Nucleus accumbens (tissue), 56 donors: ENCODE measurements at places on chromosomes 2 and 18.
A peak's percentile ranks its signal among the peaks of the same experiment; 100 is the strongest.

- DNase-seq, result no peak
Observed at GRCh38 chr18:24791751-24792545, 331.5 kb downstream of the HRH4 start.

- no peak for DNase-seq
Observed at GRCh38 chr2:223076573-223076972, 24.6 kb downstream of the KCNE4 start.

- no peak for DNase-seq
Observed at GRCh38 chr18:57154191-57154830, 7.4 kb downstream of the BOD1L2 start.

DNA sequence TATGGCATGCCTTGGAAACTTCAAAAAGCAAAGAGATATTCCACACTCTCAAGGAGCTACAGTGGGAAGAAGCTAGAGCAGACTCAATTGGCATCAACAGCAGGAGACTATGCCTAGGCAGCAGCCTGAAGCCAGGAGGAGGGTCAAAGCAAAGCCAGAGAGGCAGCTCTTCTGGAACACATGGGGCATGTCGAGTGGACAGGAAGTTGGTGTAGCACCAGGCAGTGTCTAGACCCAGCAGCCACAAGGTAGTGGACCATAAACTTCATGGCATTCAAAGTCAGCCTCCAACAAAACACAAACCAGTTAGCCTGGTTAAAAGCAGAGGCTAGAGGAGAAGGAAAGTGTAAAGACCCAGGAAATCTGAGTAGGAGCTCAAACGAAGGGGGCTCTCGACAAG is 311.2 kb upstream of the PKDCC start:
- no peak for DNase-seq

DNA sequence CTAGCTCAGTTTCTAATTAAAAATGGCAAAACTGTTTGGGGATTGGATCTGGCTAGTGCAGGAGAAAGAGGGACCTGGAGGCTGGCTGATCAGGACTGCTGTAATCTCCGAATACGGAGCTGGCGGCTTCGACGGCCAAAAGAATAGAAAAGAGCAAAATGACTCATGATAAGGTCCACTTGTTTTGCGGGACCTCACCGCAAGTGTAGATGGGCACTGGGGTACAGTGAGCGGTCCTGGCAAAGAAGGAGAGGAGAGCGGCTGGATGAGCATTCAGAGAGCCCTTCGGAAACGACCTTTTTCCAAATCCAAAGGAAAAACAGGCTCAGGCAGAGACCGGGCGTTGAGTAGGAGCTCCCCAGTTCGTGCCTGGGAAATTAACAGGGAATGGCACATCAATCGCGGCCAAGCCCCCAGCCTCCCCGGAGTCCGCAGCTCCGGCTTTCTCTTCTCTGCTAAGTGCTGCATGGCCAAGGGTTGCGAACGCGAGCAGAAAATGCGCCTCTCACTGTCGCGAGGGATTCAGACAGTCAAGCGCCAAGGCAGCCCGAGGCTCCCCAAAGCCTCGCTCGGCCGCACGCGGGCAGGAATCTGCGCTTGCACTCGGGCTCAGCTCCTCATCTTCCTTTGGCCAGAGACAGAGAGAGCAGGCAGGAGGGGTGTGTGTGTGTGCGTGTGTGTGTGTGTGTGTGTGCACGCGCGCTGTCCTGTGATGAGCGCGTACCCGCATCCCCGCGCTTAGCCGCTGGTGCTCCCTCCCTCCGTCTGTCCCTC is 1.8 kb downstream of the DCC start:
- DNase-seq, result peak; percentile 56

DNA sequence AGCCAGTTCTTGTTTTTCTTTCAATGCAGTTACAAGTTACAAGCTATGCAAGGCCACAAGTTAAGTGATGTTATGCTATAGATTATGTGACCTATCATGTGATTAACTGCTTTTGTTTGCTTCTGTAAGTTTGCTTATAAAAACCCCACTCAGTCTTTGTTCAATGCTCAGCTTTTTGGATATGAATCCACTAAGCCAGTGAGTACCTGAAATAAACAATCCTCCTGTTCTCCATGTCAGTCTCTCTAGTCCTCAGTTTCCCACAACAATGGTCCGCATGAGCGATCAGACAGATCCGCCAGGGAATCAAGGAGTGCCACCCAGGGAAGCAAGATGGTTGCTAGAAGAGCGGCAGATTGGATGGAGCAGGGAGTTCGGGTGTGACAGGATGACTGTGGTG is 30.7 kb upstream of the ZNF236 start:
- DNase-seq, result no peak

DNA sequence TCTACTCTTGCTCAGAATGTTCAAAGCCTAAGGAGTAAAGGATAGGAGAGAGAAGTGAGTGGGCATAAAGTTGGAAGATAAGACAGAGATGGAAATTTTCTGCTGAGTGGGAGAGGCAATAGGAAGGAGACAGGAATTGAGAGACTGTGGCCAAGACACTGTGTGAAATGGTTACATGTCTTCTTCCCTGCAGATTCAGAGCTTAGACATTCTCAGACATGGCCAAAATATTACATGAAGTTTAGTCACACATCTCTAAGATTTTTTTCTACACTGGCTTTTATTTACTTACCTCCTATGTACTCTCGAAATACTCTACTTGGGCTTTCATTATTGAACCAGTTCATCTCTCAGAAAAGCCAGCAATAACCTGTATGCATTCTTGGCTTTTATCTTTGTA is 363.0 kb upstream of the FANCL start:
- no peak for DNase-seq

GRCh38 chr2:240431271-240431660 is 4.2 kb upstream of the GPC1 start:
- no peak for DNase-seq

DNA sequence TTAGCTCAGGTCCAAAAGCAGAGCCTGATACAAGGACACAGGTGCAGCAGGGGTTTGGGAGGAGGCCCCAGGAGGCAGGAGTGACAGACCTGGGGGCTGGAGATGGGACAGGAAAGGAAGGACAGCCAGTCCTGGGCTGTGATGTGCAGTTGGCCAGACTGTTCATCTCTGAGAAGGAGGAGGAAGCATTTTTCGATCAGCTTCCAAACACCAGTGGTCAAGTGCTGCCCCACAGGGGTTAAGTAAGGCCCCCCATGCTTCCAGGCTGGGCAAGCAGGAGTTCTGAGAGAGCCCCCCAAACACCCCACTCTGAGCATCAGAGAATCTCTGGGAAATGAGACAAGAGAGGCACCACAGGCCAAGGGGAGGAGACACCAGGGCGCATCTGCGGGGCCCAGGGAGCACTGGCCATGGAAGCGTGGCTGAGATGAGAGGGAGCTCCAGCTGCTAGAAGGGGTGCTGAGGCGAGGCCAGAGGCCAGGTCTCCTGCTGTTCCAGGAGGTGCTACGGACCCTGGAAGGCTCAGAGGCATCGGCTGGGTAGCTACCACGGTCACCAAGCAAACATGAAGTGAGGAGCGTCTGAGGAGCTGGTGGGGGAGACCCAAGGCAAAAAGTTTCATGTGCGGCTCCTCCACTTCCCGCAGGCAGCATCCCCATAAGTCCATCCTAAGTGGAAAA is 5.6 kb upstream of the HDAC4 start:
- DNase-seq, result no peak

DNA sequence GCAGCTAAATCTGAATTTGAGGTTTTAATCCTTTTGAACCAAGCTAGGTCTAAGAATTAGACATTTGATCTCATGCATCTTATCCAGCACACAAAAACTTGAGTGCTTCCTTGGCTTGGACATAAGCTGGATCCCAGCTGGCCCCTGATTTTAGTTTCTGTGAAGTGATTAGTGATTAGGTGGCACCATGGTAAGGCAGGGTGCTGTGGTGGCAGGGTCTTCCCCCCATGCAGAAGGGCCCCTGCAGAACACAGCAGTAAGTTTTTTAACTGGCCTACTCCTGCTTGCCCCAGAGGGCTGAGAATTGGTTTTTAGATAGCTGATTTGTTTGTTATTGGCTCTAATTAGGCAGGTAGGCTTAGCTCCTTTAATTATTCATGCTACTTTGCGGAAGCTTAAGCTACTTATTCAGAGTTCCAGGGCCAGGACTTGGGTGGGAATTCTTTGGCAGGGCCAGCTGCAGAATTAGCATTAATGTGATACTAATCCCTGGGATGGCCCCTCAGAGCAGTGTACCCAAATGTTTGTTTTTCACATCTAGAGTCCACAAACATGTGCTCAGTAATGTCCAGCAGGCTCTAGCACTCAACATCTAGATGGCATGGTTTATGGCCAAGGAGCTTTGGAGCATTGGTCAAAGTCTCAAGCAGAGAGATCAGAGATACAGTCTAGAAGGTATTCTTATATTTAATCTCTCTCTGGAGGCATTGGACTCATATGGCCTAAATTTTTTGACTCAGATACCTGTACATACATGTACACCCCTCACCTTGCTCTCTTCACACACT is 99.6 kb downstream of the FMNL2 start:
- no peak for DNase-seq

- DNase-seq, result no peak
Observed at GRCh38 chr2:174059178-174059883, 94.2 kb upstream of the SP3 start.

- no peak for DNase-seq
Observed at GRCh38 chr2:79770926-79771325, 258.1 kb downstream of the CTNNA2 start.

DNA sequence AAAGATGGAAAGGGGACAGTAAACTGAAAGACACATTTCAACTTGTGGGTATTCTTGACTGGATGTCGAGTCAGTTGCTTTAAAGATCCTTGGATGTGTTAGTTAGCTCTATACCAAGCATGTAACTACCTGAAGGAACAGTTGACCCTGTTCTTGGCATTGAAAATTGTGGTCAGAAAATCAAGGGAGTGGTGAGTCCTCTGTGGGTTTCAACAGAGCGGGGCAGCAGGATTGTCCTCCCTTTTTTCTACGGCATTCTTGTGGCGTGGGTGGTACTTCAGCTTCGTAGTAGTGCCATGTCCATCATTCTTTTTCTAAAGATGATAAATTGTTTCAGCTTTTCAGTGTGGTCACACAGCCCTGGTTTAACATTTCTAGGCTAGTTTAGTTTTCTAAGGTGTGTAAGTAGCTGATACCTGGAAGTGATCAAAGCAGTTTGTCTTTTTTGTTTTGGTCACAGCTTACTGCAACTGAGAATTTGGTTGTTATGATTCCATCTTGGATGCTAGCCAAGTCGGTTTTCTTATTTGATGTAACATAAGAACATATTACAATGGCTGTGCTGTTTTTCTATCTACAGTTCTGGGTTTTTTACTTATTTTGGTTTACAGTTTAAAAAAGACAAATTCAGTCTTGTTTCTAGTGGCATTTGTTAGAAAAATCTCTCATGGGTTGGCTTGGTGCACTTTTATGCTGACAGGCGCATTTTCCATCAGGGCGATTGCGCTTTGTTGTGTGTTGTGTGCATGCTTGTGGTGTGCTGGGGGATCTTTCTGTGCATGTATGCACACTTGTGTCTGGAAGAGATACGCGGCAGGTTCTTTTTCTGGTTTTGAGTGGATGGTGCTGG is 84.7 kb downstream of the ZNF407 start:
- DNase-seq, result no peak

DNA sequence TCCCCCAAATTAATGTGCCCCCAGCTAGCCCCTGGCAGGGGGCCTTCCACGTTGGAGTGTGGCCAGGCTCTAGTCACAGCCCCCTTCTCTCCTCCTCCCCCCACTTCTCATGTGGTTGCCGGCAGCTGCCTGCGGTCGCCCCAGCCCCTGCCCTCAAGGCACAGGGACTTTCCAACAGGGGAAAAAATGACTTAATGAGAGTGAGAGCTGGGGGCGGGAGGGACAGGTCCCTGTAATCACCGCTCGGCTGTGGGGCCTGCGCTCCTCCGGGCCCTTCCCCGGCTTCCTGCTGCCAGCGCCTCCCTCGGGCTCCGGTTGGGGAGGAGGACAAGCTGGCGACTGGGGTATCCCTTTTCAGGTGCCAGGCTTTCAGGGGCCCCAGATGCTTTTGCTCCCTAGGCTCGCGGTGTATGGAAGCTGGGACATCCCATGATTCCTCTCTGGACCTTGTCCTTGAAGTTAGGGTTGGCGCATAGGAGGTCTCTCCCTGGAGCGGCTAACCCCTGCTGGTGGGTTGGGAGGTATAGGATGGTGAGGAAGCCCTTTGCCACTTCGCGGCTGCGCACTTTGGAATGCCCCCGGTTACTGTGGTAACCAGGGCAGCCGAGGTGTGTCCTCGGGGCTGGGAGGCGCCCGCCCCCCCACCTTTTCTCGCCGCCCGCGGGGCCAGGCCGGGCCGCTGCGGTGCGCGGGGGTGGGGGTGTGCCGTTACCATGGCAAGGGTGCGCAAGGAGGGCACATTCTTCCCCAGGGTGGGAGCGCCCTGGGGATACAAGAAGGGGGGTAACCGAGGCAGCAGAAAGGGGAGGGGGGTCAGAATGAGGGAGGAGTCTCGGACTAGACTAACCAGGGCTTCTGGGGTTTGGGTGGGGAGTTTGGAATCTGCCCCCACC is 16.1 kb downstream of the WNT10A start:
- peak; percentile 37 for DNase-seq

GRCh38 chr2:72984172-72984671 is 66.9 kb downstream of the EMX1 start:
- DNase-seq, result no peak

DNA sequence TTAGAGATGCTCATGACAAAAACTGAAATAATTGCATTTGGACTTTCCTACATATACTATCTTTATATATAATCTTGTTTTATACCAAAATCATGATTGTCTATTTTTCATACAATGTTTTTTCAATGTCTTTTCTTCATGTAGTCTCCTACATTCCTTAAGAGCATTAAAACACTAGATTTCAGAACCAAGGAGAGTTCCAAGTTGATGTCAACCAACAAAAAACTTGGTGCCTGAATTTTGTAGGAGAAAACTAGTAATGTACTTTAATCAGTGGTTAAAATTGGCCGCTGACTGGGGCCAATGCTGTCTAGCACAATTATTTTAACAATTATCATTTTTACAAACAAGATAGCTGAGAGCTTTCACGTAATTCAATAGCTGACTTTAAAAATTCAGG is 678.8 kb downstream of the DCC start:
- no peak for DNase-seq

DNA sequence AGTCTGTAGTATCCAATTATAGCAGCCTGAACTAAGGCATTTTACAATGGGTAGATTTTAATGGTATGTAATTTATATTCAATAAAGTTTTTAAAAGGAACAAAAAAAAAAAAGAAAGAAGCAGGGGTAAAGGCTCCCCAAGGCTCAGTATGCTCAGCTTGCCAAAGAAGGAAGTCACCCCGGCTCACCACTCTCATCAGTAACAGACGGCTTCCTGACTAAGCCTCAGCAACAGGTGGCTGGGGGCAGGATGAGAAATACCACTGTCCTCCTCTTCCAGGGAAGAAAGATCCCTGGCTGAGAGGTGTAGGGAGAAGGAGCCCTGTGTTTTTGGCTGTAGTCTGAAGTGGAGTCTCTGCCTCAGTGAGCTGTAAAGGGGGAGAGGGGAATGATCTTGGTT is 121.2 kb downstream of the ARHGEF4 start:
- DNase-seq, result no peak

DNA sequence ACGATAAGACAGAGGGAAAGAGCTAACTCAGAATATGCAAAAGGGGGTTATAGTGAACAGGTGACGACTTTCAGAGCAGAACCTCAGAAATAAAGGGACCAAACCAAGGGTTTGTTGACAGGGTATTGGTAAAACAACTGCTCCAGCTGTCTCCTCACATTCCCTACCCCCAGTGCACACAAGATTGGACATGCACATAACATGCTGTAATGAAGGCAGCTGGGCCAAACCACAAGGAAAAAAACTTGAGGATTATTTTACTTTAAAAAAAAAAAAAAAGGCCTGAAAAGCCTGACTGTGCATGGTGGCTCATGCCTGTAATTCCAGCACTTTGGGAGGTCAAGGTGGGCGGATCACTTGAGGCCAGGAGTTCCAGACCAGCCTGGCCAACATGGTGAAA is 3.5 kb downstream of the RBM43 start:
- DNase-seq, result no peak

- no peak for DNase-seq
Observed at GRCh38 chr2:166814335-166814734, 73.9 kb upstream of the XIRP2 start.
